ENCODE measurements at places on chromosomes 1 and 21.

- no peak for DNase-seq
Measured at GRCh38 chr21:39467746-39468145, 16.0 kb downstream of the SH3BGR start.

- no peak for DNase-seq
Measured at GRCh38 chr1:153348511-153349362, at the start of gene PGLYRP4. Gene PGLYRP4 (minus strand): TSS chr1:153348841. CDS start chr1:153347932, 909 bp downstream.

DNA sequence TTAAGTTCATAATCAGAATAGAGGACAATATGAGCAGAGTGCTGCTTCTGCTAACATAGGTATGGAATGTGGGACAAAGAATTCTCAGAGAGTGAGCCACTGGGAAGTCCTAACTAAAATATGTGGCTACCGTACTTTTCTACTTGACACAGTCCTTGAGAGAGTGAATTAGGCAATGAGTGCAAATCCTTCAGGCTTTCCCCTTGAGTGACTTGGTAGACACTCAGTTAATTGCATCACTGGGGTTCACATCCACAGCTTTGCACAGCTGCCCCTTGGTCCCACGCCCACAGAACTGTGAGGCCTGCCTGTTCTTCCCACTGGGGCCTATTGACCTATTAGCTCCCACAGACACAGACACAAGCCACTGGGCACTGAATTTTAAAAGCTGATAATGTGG is 40.5 kb upstream of the PAXBP1 start:
- DNase-seq = peak; percentile 42

- DNase-seq = peak; percentile 75
Measured at GRCh38 chr1:227886993-227887696, 60.6 kb downstream of the WNT9A start.

- no peak for DNase-seq
Measured at GRCh38 chr1:53368314-53369033, 40.6 kb upstream of the LRP8 start.

- no peak for DNase-seq
Measured at GRCh38 chr1:163399976-163400601, 78.3 kb downstream of the NUF2 start.

Data from fibroblast of skin of scalp (primary cell).